ENCODE measurements at places on chromosomes 16 and 17. TPM values are rescaled to one million over a fixed set of nuclear protein-coding genes. Genes with fewer than 3 reads are reported as not detected.

- DNase-seq, result no peak
Observed at GRCh38 chr17:73749337-73749823, 105.1 kb upstream of the SDK2 start.

HYDIN gene
- total RNA-seq, result 35.0 TPM

GRCh38 chr16:77925531-77925930 is 96.8 kb upstream of the CLEC3A start:
- DNase-seq, result no peak

OR1A2 gene
- not detected for total RNA-seq

SERPINF2 gene
- total RNA-seq, result 41.1 TPM

GRCh38 chr17:13518261-13519000 is 83.3 kb downstream of the HS3ST3A1 start:
- no peak for DNase-seq

DNA sequence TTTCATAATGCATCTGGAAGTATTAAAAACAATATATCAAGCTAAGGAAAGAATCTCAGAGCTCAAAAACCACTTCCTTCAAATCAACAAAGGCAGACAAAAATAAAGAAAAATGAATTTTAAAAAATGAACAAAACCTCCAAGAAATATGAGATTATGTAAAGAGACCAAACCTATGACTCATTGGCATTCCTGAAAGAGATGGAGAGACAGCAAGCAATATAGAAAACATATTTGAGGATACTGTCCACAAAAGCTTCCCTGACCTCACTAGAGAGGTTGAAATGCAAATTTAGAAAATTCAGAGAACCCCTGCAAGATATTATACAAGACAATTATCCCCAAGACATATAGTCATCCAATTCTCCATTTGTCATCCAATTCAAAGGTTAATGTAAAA is 311.3 kb upstream of the SOX9 start:
- DNase-seq, result no peak

HEATR9 gene
- total RNA-seq, result 0.17 TPM

GRCh38 chr17:57723427-57724025 is 21.6 kb downstream of the CCDC182 start:
- DNase-seq, result no peak

GRCh38 chr17:42675348-42675964 is 1.3 kb downstream of the PLEKHH3 start:
- DNase-seq, result no peak

DNA sequence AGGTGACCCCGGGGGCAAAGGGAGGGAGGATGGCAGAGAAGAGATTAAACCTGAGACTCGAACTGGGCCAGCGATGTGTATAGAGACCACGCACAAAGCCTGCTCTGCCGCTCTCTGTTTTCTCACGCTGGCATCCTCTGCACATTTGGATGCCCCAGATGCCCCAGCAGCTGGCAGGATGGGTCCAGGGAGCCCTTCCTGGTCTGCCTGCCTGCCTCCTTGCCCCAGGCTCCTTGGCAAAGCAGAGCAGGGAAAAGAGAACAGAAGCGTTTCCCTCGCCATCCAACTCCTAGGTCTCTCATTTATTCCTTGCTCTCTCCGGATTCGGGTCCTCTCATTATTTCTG is 5.2 kb upstream of the PIPOX start:
- DNase-seq, result no peak

- peak; percentile 20 for DNase-seq
Observed at GRCh38 chr16:88681709-88682451, 4.4 kb downstream of the SNAI3 start.

DNA sequence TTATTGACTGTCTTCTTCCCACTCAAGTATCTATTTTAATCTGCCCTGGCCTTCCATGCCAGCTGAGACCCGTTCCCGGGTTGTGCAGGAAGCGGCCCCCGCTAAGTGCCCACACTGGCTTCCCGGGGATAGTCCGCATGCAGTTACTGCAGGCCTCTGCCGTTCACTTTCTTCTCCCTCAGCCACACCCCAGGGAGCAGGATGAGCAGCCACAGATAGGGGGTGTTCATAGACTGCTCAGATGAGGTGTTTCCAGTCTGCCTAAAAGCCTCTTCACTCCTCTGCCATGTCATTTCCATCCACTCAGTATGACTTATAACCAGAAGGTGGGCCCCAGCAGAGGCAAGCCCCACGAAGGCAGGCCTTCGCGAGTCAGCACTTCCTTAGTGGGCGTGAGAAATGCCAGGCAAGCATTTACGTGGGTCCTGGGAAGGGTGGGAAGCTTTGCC is 7.7 kb downstream of the MED9 start:
- DNase-seq, result no peak

GRCh38 chr16:22621586-22622155 is 111.0 kb downstream of the NPIPB5 start:
- DNase-seq, result no peak

SPN gene
- total RNA-seq, result 5.8 TPM

DNA sequence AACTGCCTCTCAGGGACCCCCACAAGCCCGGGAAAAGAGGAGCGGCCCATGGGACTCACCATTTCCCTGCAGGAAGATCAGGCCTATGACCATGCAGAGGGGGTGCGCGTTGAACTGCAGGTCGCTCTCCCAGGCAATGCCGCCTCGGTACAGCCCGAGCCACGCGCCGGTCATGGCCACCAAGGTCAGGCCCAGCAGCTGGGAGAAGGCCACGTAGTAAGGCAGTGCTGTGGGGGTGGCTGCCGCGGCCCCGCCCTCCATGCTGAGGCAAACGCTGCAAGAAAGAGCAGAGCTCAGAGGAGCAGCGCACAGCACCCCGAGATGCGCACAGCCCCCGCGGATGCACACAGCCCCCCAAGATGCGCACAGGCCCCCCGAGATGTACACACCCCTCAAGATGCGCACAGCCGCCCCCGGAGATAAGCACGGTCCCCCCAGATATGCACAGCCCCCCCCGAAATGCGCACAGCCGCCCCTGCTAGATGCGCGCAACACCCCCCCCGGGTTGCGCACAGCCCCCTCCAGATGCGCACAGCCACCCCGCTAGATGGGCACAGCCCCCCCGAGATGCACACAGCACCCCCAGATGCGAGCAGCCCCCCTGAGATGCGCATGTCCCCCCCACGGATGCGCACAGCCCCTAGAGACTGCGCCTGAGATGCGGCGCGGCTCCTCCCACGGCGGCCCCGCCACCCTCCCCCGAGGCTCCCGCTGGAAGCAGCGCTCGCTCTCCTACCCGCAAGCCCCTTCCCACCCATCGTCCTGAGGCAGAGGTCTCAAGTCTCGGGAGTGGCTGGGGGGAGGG is 8.6 kb downstream of the CYB561 start:
- DNase-seq, result no peak

DNA sequence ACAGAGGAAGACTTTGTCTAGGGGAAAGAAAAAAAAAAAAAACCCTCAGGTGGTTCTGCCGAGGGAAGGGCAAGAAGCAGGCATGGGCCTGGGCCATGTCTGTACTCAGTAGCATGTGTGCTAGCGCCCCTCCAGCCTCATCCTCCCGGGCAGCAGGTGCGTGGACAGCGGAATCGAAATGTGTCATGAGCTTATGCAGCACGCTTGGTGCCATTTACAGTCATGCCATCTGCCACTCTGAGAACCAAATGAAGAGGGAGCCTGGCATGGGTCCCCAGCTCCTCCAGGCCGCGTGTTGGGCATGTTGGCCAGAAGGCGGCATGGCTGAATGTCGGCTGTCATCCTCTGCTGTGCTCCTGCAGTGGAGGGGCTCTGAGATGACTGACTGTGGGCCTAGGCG is 31.4 kb downstream of the CRAMP1 start:
- DNase-seq, result no peak

HSPB9 gene
- total RNA-seq, result 0.20 TPM

GRCh38 chr16:48217708-48218107 is 26.4 kb upstream of the LONP2 start:
- no peak for DNase-seq

SHCBP1 gene
- 6.1 TPM for total RNA-seq

GRCh38 chr17:82331345-82331939 is 2.1 kb downstream of the SECTM1 start:
- no peak for DNase-seq

VPS35L gene
- 60.1 TPM for total RNA-seq

GRCh38 chr17:79176792-79177601 is 102.4 kb downstream of the ENGASE start:
- no peak for DNase-seq

DNA sequence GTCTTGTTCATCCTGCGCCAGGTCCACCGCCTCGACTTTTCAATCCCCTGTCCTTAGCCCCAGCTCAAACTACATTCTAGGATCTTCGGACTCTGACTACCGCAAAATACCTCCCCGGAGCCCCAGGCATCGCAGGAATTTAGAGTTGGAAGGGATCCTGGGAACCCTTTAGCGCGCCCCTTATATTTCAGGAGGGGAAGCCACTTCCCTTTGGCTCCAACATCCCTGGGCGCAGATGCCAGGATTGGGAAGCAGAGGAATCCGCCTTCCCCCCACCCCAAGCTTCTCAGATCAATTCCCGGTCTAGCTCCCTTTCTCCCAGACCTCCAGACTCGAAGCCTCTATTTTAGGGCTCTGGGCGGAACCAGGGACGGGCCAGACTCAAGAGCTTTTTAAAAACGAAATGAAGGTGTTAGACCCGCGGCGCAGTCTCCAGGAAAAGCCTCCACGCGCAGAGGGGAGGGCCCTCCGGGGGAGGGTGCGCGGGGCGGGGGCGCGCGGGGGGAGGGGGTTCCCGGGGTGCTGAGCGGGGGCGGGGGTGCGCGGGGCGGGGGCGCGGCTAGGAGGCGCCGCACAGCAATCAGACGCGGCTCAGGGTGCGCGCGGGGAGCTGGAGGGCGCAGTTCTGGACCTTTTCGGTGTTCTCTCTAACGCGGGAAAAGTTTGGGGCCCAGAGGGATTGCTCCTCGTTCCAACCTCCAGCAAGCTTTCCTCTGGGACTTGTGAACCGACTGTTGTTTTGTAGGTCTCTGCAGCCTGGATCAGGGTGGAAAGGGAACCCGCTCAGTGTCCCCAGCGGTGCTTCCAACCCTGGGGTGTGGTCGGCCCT is 1.6 kb downstream of the AHSP start:
- DNase-seq, result peak; percentile 85

SCARF1 gene
- 34.2 TPM for total RNA-seq

DNA sequence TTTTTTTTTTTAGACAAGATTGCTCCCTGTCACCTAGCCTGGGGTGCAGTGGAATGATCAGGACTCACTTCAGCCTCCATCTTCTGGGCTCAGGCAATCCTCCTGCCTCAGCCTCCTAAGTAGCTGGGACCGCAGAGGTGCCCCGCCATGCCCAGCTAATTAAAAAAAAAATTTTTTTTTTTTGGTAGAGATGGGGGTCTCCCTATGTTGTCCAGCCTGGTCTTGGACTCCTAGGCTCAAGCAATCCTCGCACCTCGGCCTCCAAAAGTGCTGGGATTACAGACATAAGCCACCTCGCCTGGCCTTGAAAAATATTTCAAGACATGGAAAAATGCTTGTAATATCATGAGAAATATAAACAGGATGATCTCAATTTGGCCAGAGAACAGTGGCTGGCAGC is 42.9 kb downstream of the HAPSTR1 start:
- DNase-seq, result no peak

KRTAP2-3 gene
- total RNA-seq, result not detected

DNA sequence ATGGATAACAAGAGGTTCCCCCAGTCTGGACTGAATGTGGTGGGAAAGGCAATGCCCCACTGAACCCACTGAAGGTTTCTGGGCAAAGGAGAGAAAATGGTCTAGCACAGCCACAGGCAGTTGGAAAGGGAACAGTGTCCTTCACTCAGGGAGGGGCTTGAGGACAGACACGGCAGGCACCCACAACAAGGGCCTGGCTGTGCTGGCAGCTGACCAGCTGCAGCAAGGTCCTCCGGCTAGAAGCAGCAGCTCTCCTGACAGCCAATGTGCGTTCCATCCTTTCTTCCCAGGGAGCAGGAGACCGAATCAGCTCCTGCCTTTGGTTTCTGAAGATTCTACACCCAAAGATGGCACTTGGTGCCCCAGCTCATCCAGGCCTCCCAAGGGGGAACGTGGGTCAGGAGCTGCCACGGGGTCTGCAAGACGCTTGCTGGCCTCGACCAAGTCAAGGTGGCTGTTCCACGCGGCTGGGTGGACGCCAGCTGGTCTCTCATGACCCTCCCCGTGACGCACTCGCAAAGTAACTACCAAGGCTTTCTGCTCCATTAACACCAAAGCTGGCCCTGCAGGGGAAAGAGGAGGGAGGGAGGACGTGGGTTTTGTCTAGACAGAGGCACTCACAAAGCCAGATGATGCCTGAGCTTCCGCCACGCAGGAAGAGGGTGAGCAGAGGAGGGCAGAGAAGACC is 11.1 kb downstream of the ABR start:
- DNase-seq, result no peak

DNA sequence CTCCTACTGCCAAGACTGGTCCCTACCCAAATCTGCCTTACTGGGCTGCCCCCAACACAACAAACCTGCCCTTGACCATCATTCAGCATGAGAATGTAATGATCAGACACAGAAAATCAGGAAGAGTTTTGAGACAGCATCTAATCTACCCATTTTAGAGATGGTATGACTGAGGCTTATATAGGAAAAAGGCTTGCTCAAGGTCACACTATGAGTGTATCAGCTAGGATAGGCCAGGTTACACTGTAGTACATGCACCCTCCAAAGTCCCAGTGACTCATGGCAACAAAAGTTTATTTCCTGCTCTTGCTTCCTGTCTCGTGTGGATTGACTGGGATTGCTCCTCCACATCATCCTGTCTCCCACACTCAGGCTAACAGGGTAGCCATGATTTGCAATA is 27.9 kb downstream of the NLRC5 start:
- no peak for DNase-seq

SDK2 gene
- 41.7 TPM for total RNA-seq

- DNase-seq, result no peak
Observed at GRCh38 chr16:67147437-67148140, 3.2 kb downstream of the B3GNT9 start.

- peak; percentile 46 for DNase-seq
Observed at GRCh38 chr17:3440451-3440850, 6.8 kb upstream of the OR1E2 start.

DNA sequence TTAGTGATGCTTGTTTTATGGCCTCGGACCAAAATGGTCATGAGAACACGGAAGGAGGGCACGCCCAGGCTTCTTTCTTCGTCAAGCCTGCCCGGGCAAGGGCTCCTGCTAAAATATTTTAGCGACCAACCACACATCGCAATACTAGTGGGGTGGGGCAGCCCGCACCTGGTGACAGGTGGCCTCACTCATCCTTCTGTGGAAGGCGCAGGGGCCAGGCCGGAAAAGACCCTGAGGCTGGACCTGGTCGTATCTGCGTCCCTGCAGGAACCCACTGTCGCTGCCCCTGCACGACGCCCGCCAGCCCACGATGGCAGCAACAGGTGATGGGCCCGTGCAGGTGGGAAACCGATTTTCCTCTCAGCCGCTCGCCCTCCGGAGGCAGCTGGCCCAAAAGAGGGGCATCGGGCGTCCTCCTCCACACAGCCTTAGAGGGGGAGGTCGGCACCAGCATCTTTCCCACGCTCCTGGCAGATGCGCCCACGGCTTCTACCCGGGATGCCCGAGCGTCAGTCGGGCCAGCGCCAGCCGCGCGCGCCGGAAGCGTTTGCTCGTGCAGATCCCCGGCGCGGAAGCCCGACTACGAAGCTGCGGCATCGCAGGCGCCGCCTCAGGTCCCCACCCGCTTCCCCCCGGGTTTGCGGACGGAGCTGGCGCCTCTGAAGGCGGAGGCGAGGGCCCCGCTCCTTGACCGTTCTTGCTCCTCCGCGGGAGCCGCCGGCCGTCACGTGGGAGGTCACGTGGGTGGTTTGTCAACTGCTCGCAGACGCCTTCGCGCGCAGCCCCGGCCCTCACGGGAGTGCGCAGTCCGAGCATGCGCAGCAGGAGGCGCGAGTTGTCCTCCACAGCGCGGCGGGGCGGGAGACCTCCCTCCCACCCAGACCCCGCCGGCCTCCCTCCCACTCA is 22.8 kb upstream of the FOXK2 start:
- peak; percentile 96 for DNase-seq

ALDH3A1 gene
- 1.5 TPM for total RNA-seq

- no peak for DNase-seq
Observed at GRCh38 chr16:23088018-23088417, 61.2 kb downstream of the USP31 start.

EMC6 gene
- total RNA-seq, result 10.9 TPM

Measured in lung (tissue), 17 donors.